ENCODE measurements at places on chromosomes 2 and 18.

DNA sequence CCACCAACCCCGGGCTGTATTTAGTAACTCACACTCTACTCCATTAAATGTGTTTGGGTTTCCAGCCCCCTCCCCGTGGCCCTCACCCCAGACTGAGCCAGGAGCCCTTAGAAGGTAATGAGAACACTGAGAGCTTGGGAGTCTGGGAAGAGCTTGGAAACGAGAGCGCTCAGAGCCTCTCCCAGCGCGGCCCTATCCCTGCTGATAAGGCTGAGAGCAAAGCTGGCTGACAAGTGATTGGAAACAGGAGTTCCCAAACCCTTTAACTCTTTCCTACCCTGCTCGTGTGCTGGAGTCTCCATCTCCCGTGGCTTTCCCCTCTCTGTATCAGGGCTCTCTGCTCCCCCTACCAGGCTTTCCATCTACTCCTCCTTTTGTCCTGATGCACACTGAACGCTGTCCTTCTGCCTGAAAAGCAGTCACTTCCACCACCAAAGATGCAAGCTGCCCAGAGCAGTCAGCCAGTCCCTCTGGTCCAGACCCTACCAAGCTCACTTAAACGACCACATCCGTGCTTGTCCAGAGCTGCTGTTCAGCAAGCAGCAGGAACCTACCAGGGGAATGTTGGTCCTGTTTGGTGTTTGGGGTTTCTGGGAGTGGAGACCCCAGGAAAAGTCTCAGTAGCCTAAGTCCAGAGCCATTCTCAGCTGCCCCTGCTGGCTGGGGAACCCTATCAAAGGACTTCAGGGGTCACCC, 100.0 kb upstream of the PKDCC start:
- DNase-seq: no peak

DNA sequence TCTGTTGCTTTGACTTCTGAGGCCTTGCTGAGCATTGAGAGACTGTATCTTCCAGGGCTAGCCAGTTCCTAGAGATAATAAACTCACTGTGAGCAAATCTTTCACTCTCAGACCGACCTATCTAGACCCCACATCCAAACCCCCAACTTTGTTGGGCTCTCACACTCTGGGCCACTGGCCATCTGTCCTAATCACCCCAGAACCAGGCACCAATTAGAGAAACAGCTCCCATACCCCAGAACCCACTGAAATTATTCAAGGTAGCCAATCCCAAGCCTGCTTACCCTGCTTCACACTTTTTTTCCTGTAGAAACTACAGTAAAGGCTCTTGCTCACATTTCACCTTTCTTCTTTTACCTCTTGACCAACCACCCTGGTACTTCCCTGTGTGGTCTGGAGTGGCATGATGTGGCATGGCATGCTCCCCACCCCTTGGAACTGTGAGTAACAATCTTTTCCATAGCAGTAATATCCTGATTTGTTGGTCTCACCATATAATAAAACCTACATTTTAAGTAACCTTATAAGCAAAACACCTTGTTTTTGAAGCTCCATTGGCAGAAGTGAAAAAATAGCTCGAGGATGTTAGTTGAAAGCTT, 55.2 kb downstream of the ANKRD12 start:
- DNase-seq: no peak

GRCh38 chr2:169839954-169840746, 12.9 kb downstream of the UBR3 start:
- no peak for DNase-seq

DNA sequence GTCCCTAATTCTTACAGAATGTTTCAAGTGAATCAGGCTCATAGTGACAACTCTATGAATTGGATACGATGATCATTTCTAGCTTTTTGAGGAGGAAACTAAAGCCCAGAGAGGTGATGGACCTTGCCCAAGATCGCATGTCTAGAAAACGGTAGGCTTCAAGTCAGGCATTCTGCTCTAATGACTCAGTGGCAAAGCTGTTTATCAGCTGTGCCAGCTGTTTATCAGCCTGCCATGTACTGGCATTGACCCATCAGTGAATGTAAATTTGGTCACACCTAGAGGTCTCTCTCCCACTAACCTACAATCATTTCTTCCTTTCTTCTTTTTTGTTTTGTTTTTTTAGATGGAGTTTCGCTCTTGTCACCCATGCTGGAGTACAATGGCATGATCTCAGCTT, 6.1 kb upstream of the DAW1 start:
- DNase-seq: no peak

- DNase-seq: no peak
These were observed 589.4 kb upstream of the SYT4 start for GRCh38 chr18:43866696-43867095.

DNA sequence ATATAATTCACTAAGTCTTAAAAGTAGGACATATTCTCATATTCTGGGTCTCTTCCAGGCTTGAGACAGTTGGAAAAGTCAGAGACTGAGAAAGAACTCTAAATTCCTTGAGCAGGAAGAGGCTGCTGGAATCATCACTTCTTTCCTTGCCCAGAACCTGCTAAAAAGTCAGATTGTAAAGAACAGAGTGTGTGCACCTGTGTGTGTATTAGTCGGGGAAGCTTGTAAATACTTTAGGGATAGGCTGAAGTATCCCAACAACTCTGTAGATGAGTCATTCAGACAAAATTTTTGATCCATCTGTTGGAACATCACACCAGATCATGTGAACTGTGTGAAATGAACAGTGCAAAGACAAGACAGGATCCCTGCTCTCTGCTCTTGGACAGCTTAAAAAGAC, 16.1 kb downstream of the GAREM1 start:
- DNase-seq: no peak

- no peak for DNase-seq
These were observed 25.9 kb upstream of the RFX8 start for GRCh38 chr2:101500860-101501259.

DNA sequence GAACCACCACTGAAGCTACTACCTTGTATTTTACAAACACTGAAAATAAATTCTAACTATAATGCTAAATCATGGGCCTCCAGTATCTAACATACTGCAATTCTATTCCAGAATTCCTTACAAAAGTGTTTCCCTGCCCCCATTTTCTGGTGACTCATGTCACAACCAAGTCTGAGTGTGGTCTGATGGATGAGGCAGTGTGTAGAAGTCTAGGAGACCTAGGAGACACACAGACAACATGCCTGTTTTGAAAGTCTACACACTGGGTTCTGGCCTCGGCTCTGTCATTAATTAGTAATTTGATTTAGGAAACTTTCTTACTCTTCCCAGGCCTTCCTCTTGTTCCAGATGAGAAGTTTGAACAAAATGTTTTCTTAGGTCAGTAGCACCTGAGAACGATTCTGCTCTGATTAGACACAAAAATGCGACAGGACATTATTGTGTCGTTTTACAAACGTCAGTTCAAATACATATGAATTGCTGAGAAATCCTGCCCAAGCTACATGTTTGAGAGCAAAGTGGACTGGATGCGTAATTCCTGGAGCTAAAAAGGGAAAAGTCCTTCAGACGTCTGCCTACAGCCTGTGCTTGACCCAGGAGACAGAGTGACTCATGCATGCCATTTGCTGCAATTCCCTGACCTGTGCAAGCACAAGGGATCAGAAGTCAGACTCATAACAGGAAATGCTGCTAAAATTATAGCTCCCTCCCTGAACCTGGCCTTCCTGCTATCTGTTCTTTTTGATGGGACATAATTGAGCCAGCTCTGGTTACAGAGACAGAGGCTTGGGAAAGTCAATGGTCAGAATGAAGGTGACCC, 494.4 kb downstream of the SOX11 start:
- no peak for DNase-seq

DNA sequence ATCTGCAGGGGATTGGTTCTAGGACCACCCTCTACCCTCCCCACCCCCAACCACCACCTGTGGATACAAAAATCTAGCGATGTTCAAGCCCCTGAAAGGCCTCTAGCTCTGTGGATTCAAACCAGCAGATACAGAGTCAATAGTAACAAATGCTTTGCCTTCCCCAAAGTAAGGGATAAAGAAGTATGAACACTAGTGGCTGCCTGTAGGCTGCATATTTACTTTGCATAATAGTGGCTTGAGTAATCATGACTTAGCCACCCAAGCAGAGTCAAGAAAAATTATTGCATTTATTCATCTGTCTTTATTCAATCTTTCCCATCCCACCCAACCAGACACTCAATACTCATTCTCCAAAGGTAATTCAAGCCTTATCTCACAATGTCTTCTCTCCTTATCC, 43.8 kb downstream of the SOCS6 start:
- no peak for DNase-seq

GRCh38 chr2:182682210-182682609, 33.8 kb upstream of the DNAJC10 start:
- no peak for DNase-seq

DNA sequence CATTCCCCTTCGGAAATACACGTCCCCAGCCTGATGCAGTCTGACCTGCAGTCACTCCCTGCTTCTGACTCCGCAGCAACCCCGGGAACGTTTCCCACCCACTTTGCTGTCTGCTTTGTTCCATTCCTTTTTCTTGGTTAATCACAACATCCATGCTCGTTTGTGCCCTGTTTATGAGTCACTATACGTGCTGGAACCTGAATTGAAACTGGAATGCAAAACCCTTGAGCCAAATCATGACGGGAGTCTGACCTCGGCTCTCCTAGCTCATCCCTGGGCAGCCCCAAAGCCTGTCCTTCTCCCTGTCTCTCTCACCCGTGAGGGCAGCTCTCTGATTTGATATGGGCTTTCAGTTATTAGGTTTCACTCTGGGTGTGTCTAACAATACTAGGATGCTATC, 57.1 kb upstream of the RNF152 start:
- no peak for DNase-seq

DNA sequence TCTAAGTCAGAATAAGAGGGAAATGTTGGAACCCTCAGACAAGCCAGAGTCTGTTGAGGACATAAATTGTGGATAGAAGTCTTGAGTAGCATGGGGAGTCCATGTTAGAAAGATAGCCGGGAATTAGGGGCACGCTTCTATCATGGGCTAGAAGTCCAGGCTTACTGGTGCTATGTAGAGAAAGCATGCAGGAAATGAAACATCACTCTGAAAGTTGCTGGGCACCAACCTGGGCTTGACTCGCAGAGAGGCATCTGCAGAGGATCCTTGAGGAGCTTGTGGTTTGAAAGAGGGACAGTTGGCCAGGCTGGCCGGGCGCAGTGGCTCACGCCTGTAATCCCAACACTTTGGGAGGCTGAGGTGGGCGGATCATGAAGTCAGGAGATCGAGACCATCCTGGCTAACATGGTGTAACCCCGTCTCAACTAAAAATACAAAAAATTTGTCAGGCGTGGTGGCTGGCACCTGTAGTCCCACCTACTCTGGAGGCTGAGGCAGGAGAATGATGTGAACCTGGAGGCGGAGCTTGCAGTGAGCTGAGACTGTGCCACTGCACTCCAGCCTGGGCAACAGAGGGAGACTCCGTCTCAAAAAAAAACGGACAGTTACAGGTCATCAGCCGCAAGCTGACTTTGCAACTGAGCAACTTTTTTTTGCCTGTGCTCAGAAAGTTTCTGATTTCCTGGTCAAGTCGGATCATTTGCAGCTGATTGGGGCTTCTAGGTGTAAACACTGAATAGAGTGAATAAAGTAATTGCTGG, 24.9 kb downstream of the CERS6 start:
- DNase-seq: no peak

Data from HFF-Myc (cell line).